ENCODE measurements at places on chromosomes 5 and 9.

DNA sequence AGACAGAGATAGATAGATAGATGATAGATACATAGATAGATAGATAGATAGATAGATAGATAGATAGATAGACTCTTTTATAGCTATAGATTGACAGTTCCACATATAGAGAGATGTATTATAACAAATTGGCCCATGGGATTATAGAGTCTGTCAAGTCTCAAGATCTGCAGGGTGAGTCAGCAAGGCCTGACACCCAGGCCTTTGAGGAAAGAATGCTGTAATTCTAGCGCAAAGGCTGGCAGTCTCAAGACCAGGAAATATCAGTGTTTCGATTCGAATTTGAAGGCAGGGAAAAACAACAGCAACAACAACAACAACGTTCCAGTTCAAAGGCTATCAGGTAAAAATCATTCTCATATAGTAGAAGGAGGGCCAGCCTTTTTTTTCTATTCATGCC lies 339.2 kb upstream of the CDH9 start:
- DNase-seq = no peak

- DNase-seq = no peak
These were observed 88.7 kb downstream of the ADAMTS2 start for GRCh38 chr5:179256328-179257175.

DNA sequence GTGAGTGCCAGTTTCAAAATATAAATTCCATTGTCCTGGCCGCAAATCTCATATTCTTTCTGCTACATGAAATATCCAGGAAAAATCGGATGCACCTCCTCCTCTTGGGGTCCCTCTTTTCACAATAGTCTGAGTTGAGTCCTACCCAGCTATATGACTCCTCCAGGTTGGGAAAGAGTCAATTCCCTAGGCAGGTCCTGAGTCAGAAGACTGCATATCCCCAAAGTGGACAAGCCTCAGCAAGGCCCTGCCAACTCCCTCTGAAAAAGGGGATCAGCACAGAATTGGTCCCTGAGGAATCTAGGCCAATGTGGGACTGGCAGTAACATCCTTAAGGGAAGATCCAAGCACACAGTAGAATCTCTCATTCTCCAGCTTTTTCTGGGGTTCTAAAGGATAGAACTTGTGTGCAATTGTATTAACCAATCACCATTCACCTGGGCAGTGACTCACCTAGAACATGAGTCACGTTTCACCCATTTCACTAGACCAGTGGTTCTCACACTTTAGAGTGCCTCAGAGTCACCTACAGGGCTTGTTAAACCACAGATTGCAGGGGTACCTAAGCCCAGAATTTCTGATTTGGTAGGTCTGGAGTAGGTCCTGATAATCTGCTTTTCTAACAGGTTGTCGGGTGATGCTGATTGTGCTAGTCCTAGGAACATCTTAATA lies 44.7 kb upstream of the TMEM215 start:
- no peak for DNase-seq

- peak; percentile 45 for DNase-seq
These were observed 33.4 kb upstream of the NCS1 start for GRCh38 chr9:130138791-130139190.

DNA sequence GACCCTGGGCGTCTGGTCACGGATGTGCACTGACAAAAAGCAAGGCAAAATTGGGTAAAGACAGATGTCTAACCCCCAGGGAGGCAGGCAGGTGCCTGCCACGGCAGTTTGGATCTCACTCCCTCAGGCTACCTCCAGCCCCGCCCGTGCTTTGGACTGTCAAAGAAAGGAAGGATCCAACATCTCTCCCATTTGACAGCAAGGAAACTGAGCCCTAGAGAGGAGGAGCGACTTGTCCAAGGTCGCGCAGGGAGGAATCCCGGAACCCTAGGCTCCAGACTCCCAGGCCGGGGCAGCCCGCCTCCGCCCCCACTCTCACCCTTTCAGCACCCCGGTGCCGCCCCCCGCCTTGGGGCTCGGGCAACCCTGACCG lies 376 bp downstream of the GOLGA1 start:
- DNase-seq = no peak

DNA sequence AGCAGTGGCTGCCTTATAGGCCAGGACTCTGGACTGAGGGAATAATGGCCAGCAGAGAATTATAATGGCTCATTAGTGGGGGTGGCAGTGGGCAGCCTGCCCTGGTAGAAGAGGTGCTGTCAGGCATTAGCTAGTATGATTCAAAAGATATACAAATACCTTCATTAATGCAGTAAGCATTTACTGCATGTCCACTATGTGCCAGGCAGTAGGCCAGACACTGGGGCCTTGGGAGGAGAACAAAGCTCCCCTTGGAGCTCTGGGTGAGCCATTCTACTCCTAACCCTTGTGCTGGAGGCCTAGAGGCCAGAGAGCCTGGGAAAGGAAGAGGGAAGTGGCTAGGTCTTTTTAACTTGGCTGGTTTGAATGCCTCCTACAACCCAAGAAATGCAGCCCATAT lies 2.0 kb upstream of the GARNL3 start:
- DNase-seq = no peak

- no peak for DNase-seq
These were observed 420.3 kb downstream of the GABRG2 start for GRCh38 chr5:162487528-162488525.

GRCh38 chr5:129173771-129174170 lies 79.2 kb downstream of the ISOC1 start:
- DNase-seq = no peak

DNA sequence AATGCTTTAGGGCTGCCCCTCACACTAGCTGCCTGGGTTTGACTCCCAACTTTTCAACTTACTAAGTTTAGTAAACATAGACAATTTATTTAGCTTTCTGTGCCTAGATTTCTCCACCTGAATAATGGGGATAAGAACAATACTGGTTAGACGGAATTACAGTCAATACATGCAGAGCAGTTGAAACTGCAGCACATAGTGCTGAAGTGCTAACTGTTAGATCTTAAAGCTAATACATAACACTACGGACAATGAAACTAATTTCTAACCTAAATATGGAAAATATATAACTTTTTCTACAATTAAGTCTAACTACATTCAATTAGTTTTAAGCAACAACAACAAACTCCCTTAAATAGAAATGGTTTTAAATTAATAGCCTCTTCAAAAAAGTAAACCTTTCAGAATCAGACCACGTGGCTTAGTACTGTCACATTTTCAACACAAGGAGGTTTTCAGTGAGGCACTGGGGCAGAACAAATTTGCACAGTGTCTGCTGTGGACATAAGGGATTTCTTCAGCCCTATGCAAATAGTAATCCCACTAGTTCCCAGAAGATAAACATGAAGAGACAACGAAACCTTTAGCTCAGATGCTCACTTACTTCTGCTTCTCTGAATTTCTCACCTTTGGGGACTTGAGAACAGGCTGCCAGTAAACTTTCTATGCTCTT lies 293.4 kb downstream of the EDIL3 start:
- no peak for DNase-seq

DNA sequence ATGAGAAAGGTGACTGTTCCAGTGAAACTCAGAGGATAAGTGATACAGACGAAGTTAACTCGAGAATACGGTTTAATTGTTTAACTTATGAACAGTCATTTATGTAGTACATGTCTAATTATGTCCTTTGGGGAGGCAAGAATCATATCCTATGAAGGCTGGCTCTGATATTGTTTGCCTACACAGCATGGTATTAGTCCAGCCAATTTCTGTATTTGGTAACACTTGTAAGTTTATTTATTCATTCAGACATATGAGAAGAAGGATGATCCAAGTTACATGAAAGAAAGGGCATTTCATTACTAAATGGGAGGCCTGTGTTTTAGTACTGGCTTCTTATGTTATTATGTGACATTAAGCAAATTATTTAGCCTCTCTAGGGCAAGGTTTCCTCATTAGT lies 199.7 kb downstream of the NNT start:
- no peak for DNase-seq

GRCh38 chr9:88692827-88693226 lies 157.8 kb downstream of the NXNL2 start:
- no peak for DNase-seq

- peak; percentile 7 for DNase-seq
These were observed 41.6 kb upstream of the FCN1 start for GRCh38 chr9:134959126-134959970.

DNA sequence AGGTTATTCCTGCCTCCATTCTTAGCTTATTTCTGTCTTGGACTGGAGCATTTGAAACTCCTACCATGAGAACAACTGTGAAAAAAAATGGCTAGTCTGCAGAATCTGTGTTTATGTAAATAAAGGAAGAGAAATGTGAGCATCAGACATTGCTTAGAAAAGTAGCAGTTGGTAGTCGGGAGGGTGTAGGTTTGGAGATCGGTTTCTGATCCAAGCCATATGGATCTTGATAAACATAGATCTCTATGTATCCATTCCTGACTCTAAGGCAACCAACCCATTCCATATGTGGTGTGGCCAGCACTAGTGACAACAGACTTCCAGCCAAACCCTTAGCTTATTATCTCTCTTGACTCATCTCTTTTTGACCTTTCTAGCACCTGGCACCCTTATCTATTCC lies 127.1 kb downstream of the NMUR2 start:
- DNase-seq = no peak

DNA sequence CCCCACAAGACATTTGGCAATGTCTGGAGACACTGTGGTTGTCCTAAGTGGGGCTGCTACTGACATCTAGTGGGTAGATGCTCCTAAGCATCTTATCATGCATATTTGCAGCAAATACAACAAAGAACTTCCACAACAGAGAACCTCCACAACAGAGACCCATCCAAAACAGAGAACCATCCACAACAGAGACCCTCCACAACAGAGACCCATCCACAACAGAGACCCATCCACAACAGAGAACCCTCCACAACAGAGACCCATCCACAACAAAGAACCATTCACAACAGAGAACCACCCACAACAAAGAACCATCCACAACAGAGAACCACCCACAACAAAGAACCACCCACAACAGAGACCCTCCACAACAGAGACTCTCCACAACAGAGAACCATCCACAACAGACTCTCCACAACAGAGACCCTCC lies 32.8 kb downstream of the ARPC5L start:
- DNase-seq = peak; percentile 33

- no peak for DNase-seq
These were observed 67.0 kb downstream of the ZNF366 start for GRCh38 chr5:72440207-72440638.

DNA sequence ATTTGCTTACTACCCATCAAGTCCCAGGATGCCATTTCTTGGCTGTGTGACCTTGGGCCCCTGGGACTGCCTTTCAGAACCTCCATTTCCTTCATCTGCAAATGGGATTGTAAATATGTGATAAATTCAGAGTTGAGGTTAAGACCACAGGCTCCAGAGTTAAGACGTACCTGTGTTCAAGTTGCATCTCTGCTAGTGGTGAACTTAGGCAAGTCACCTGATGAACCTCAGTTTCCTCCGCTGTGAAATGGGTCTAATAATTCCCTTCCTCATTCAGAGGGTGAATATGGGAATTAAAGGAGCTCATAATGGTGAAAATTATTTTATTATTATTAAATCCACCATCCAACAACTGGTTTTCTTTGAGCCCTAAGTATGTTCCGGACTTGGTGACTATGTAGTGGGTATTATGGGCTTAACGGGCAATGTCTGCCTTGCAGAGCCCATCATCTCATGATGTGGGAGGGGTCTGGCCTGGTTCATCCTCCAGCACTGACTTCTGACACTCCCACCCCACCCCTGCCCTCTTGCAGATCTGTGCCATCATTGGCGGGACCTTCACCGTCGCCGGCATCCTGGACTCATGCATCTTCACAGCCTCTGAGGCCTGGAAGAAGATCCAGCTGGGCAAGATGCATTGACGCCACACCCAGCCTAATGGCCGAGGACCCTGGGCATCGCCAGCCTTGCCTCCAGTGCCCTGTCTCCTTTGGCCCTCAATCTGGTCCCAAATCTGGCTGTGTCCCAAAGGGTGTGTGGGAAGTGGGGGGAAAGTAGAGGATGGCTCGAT lies 8.9 kb upstream of the RPL26L1 start:
- no peak for DNase-seq

- no peak for DNase-seq
These were observed 124.3 kb upstream of the RAI14 start for GRCh38 chr5:34531751-34532360.

DNA sequence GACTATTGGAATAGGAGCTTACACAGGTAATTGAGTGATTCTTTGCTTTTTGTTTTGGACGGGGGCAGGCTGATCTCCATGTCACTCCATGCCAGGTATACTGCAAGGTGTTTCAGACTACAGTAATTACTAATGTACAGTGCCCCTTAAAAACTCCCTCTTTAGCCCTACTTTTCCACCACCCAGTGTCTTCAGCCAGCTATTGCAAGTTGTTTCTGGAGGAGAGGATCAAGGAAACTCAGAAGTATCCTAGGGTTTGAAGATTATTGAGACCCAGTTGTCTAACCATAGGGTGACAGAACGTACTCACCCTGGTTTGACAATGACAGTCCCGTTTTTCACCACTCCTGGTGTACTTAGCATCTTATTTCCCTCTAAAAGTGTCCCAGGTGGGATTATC lies 13.4 kb downstream of the CFAP95 start:
- DNase-seq = no peak

DNA sequence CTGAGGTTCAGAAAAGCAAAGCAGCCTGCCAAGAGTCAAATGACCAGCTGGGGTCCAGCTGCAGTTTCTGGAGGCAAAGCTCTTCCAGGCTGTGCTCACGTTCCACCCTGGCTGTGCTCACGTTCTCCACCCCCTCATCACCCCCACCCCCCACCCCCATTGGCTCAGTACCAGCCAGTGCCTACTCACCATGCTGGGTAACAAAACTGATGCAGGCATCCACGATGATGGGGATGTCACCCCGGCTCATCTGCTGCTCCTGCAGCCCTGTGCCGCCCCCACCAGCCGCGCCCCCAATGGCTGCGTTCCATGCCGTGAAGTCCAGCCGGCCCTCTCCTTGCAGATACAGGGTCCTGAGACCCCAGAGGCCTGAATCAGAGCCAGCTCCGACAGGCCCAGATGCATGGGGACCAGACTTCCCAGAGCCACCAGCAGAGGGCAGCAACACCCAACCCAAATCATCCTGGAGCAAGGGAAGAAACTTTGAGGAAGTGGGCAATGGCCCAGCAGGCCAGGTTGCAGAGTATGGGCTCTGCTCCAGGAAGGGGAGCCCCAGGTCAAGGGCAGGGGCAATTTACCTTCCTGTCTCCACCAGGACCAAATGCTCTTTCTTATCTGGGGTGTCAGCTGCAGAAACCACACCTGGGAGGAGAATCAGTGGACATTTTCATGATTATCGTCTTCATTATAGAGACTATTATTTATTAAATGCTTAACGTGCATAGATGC lies 13.7 kb upstream of the FCHSD1 start:
- DNase-seq = peak; percentile 78

All from head of caudate nucleus (tissue), 42 donors.